Gastroesophageal sphincter (tissue), 4 donors: ENCODE measurements at places on chromosomes 5 and 9. TPM values are rescaled to one million over a fixed set of nuclear protein-coding genes. Genes with fewer than 3 reads are reported as not detected.

The LRRC70 gene
- total RNA-seq: 0.54 TPM

The TPPP gene
- 35.4 TPM for total RNA-seq

The CXCL14 gene
- total RNA-seq: 23.2 TPM

The FAM221B gene
- not detected for total RNA-seq

The KCNV2 gene
- not detected for total RNA-seq

The PCDHA4 gene
- total RNA-seq: 0.96 TPM

The SPTLC1 gene
- total RNA-seq: 73.9 TPM

The NUTM2G gene
- not detected for total RNA-seq

The FREM1 gene
- total RNA-seq: 3.6 TPM

The ZDHHC11 gene
- total RNA-seq: 3.2 TPM

The BTNL3 gene
- total RNA-seq: not detected

The BNC2 gene
- 130 TPM for total RNA-seq

The SPATA31C1 gene
- not detected for total RNA-seq

The F2RL1 gene
- 0.50 TPM for total RNA-seq

The SEMA6A gene
- 19.3 TPM for total RNA-seq

The EGFLAM gene
- 4.8 TPM for total RNA-seq

The TNFSF15 gene
- 0.23 TPM for total RNA-seq

The OR1J2 gene
- total RNA-seq: not detected

The PRDM9 gene
- total RNA-seq: not detected

The MARCHF3 gene
- 1.5 TPM for total RNA-seq

The GNA14 gene
- total RNA-seq: 4.4 TPM

The SCGB3A2 gene
- total RNA-seq: not detected

The FBXW11 gene
- 75.4 TPM for total RNA-seq

The THBS4 gene
- 18.6 TPM for total RNA-seq

The PRUNE2 gene
- total RNA-seq: 930 TPM

The SPATA9 gene
- total RNA-seq: not detected

The NFIL3 gene
- 16.8 TPM for total RNA-seq

The SLC25A2 gene
- not detected for total RNA-seq

The MYMK gene
- not detected for total RNA-seq

The TMEFF1 gene
- 0.81 TPM for total RNA-seq

The CD72 gene
- 1.4 TPM for total RNA-seq

The CCDC192 gene
- 0.94 TPM for total RNA-seq

The MEIKIN gene
- not detected for total RNA-seq

The ENHO gene
- 0.30 TPM for total RNA-seq

The ARL14EPL gene
- not detected for total RNA-seq

The TMEM215 gene
- 0.12 TPM for total RNA-seq

The PCSK1 gene
- not detected for total RNA-seq

The IFNA13 gene
- total RNA-seq: not detected

The CCL27 gene
- not detected for total RNA-seq

The SFXN1 gene
- total RNA-seq: 26.1 TPM

The ABCA1 gene
- 55.1 TPM for total RNA-seq
